Muscle of leg (tissue), 16 donors: ENCODE measurements at places on chromosomes 5 and 9. TPM values are rescaled to one million over a fixed set of nuclear protein-coding genes. Genes with fewer than 3 reads are reported as not detected.

DNA sequence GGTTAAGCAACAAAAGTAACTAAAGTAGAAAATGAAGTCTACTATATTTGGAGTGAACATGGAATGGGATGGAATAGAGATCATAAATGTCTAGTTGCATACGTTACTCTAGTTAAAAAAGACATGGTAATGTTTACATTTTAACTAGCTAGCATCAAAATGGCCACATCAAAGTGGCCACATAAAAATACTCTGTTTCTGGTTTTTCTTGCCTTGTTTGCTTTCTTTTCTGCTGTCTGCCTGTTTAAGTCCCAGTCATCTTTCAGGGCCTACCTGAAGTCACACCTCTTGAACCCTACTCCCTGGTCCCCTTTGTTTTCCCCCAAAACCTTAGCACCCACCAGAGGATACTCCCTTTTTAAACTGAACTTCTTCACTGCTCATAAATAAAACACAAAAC is 6.4 kb upstream of the KIF2A start:
- DNase-seq, result no peak

DNA sequence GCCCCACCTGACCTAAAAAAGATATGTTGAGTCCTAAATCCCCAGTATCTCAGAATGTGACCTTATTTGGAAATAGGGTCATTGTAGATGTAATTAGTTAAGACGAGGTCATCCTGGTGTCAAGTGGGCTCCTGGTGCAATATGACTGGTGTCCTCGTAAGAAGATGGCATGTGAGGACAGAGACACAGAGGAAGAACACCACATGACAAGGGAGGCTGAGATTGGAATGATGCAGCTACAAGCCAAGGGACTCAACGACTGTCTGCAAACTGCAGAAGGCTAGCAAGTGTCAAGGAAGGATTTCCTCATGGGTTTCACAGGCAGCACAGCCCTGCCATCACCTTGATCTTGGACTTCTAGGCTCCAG is 100.4 kb upstream of the DAP start:
- no peak for DNase-seq

DNA sequence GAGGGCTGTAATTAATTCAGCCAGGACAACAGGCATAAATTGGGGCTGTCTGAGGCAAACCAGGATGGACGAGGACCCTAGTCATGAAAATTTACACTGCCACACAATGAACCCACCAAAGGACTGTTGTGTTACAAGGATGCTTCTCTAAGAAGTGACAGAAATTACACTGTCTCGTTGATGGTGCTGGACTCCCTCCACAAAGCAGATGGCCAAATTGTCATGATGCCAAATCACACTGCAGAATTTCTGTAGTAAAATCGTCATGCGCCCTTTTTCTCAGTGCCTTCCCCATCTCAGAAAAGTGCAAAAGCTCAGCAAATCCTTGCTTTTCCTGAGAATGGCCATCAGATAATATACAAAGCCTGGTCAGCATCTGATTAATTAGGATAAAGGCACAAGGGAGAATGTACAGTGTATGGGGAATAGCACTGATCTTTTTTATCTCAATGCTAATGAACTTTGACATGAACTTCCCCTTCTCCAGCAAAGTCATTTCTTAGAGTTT is 545.8 kb downstream of the CSNK1G3 start:
- peak; percentile 68 for DNase-seq

DNA sequence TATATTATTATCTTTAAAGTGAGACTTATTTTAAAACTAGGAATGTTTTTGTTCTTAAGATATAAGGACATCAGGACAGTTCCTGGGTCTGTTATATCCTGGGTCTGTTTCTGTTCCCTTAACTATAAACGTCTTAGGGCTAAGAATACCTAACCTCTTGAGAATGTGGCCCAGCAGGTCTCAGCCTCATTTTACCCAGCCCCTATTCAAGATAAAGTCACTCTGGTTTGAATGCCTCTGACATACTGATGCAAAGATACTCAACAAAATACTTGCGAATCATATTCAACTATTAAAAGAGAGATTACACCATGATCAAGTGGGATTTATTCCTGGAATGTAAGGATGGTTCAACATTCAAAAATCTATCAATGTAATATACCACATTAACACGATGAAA is 51.0 kb downstream of the STK10 start:
- no peak for DNase-seq

DNA sequence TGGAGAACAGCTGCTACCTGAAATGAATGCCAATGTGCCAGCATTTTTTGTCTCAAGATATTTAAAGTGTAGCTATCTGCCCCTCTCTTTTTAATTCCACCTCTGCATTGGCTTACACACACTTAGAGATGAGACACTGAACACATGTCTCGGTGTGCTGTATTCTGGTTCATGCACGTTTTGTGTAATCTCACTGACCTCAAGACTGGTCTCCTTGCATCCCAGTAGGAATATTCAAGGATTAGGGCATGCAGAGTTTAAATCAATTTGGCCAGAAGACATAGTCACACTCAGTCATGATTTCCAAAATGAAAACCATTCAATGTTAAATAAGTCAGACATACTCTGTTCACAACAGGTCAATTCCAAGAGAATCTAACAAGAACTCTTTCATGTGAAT is 561.8 kb upstream of the TUSC1 start:
- DNase-seq, result no peak

DNA sequence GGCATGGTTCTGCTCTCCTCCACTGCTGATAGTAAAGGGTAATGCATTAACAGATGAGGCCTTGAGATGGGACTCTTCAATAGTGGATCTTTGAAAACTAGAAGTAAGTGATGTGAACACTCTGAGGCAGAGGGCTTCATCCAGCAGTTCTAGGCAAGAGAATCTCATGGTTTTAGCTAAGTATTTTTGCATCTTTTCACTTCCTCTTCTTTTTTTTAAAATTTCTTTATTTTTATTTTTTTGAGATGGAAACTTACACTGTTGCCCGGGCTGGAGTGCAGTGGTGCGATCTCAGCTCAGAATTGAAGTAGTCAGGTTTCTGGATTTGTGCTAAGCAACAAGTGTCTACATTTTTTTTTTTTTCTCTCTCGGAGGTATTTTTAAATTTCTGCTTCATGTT is 101.9 kb downstream of the MTRR start:
- DNase-seq, result no peak

GRCh38 chr5:94855543-94855942 is 237.1 kb downstream of the SLF1 start:
- DNase-seq, result no peak

DNA sequence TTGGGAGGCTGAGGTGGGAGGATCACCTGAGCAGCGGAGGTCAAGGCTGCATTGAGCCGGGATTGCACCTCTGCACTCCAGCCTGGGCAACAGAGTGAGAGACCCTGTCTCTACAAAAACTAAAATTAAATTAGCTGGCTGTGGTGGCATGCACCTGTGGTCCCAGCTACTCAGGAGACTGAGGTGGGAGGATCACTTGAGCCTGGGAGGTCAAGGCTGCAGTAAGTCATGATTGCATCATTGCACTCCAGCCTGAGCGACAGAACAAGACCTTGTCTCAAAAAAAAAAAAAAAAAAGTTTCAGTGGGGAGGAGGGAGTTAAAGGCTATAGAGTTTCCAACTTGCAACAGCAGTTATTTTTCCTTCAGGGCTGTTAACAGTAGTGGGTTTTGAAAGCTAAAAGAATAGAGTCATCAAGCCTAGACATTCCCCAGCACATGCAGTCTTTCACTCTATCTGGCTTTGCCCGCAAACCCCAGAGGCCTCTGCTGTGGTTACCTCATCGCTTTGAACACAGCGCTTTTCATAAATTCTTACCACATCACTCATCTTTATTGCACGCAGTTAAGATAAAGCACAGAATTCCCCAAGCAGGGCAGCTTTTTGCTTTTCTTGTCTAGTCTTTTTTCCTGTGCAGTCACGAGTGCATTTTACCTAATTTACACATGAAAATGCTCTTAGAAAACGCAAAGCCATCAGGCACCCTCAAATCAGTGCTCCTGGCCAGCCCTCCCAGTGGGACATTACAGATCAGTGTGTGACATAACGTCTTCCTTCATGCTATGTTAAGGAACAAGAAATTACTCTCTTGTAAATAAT is 8.7 kb upstream of the SLC2A8 start:
- DNase-seq, result peak; percentile 57

DNA sequence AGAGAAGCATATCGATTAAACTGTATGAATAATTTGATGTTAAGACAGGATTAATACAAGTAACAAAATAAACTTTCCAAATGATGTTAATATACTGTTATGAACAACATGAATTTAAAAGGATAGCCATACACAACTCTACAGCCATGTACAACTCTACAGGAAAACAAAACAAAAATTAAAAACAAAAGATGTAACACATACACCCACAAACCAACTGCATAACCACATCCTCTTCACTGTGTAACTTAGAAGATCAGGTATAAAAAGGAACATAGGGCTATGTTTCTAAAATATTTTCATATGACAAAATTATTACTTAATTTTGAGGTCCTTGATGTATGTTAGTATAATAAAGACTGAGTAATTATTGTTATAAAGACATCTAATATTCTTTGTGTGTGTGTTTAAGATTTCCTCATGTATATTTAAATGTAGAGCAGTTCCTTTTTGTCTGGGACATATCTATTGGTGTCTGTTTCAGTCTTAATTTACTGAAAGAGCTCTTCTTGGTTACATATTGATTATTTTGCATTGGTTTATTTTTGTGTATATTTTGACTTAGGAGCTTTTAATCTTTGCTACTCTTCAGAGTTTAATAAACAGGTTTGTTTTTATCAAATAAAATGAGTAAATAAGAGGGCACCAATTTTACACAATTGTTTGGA is 966.8 kb upstream of the CTNND2 start:
- no peak for DNase-seq

- DNase-seq, result no peak
These were observed 1.3 kb downstream of the EDIL3 start for GRCh38 chr5:84383296-84383815.

DNA sequence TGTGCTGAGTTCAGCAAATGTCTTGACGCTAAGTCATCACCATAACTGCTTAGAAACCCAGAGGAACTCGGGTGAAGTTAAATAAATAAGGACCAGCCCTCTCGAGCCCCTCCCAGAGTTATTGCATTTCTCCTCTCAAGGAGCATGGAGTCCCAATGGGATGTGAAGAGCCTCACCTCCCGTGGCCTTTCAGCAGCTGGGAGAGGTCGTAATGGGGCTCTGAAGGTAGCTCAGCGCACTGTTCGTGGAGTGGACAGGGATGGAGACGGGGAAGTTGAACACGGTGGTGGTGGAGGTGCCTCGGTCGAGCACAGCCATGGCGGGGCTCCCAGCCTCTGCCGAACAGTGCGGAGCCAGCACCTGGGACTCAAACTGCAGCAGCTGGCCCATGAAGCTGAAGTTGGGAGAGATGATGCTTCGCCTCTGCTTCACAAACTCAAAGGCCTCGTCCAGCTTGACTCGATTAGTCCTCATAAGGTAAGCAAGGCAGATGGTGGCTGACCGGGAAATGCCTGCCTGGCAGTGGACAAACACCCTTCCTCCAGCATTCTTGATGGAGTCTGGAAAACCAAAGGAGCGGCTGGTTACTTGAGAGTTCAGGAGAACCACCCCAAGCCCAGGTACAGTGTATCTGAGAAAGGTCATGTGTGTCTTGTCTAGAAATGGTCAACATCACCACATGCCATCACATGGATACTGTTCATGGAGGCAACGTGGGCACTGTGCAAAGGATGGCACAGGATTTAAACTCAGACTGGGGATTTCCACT is 2.2 kb downstream of the DUSP1 start:
- DNase-seq, result no peak

- peak; percentile 33 for DNase-seq
These were observed 135.5 kb downstream of the SEC61B start for GRCh38 chr9:99357575-99357974.

DNA sequence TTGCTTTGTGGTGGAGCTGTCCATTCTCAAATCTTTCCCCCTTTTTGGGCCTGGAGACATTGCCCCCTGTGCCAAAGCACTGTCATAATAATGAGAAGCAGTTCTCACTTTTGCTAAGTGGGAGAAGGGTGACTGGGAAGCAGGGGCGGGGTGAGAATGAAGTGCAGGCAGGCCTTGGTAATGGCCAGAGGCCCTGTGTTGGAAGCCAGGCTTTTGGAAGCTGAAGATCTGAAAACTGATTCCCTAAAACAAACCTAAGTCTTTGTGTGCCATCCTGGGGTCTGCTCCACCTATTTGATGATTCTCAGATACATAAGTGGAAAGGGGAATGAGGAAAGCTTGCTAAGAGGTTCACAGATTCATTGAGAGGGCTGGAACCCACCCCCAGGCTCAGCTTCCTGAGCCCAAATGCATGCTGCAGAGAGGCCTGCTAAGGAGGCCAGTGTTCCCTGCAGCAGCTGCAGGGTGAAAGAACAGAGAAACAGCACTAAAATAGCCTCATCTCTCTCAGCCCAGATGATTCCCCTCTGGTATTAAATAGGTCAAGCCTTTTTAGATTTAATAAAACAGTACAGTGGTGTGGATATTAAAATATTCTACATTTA is 75.0 kb downstream of the NSG2 start:
- peak; percentile 65 for DNase-seq

- DNase-seq, result no peak
These were observed 49.5 kb upstream of the RETREG1 start for GRCh38 chr5:16666130-16666882.

GRCh38 chr5:72187388-72188075 is 80.3 kb downstream of the MAP1B start:
- peak; percentile 41 for DNase-seq

DNA sequence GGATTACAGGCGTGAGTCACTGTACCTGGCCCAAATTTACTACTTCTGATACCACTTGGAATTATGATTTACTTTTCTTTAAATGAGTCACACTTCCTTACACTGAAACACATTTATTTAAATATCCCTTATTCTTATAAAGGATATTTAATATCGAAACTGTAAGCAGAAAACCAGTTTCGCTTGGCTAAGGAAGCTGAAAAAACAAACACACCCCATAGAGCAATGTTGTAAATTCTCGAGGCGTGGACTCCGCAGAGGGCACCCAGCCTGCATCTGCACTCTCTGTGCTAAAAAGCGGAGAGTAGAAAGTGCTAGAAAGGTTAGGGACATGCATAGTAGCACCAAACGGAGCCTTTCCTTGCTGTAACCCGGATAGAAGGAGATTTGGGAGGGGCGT is 86.5 kb downstream of the HMCN2 start:
- no peak for DNase-seq

GRCh38 chr5:93611976-93612854 is 29.2 kb downstream of the NR2F1 start:
- DNase-seq, result peak; percentile 69

- no peak for DNase-seq
These were observed at the start of gene NEUROG1 for GRCh38 chr5:135535820-135536801. Gene NEUROG1 (minus strand): TSS chr5:135535964. CDS start chr5:135535690, 274 bp downstream.

DNA sequence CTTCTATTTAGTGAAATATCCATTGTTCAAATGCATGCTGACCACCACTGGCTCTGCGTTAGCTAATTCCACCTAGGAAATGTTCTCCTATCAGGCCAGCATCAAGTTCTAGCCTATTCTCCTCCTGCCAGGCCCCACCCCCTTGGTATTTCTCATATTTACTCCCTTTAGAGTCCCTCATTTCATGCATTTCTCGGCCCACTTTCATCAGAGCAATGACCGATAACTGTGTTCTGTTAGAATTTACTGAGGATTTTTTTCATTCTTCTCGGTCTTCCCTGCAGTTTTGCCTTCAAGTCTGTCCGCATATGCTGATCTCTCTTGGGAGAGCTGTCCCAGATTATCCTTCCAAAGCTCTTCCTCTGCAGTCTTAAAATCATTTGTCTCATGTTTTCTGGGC is 143.4 kb downstream of the GOLPH3 start:
- DNase-seq, result no peak

GRCh38 chr9:99762470-99762869 is 59.2 kb upstream of the NR4A3 start:
- DNase-seq, result peak; percentile 41

ALDH7A1 gene
- total RNA-seq, result 22.7 TPM

LCN12 gene
- total RNA-seq, result 0.44 TPM

ZNF879 gene
- total RNA-seq, result 6.0 TPM

PCDHB10 gene
- 2.1 TPM for total RNA-seq

PCDHGB7 gene
- 4.2 TPM for total RNA-seq
